ENCODE measurements at places on chromosomes 12 and 14.

GRCh38 chr12:58906917-58907316, 13.4 kb downstream of the LRIG3 start:
- no peak for DNase-seq

GRCh38 chr14:22427771-22428231, 161.2 kb downstream of the DAD1 start:
- DNase-seq, result no peak

DNA sequence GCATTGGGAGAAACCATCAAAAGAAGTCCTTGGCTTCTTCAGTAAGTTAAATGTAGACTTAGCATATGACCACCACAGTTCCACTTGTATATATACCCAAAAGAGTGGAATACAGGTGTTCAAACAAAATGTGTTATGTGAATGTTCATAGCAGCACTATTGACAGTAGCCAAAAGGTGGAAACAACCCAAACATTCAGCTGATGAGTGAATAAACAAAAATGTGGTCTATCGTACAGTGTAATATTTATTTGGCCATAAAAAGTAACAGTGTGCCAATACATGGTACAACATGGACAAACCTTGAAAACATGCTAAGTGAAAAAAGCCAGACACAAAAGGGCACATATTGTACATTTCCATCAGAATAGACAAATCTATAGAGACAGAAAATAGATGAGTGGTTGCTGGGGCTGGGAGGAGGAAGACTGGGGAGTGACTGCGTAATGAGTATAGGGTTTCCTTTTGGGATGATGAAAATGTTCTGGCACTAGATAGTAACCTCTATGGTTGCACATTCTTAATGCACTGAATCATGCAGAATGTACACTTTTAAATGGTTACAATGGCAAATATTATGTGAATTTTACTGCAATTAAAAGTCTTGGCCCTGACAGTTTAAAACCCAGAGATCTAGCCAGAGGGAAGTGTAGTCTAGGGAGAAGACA, 5.5 kb downstream of the ERP29 start:
- no peak for DNase-seq

DNA sequence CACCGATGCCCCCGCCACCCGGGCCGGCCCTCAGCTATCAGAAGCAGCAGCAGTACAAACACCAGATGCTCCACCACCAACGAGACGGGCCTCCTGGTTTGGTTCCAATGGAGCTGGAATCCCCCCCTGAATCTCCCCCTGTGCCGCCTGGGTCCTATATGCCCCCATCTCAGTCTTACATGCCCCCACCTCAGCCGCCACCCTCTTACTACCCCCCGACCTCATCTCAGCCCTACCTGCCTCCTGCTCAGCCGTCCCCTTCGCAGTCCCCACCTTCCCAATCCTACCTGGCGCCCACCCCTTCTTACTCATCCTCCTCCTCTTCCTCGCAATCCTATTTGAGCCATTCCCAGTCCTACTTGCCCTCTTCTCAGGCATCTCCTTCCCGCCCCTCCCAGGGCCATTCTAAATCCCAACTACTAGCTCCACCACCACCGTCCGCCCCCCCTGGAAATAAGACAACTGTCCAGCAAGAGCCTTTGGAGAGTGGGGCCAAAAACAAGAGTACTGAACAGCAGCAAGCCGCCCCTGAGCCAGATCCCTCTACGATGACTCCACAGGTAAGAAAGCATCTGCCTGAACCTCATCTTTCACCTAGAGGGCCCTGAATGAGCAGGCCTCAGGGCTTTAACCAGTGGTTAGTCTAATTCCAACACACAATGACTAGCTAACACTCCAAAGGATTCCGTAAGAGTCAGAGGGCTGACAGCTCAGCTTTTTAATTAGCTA, 851 bp downstream of the YLPM1 start:
- no peak for DNase-seq

- DNase-seq, result peak; percentile 21
These were observed 14.1 kb downstream of the ZFHX2 start for GRCh38 chr14:23537351-23538049.
